Stimulated activated CD8-positive, alpha-beta memory T cell treated with anti-CD3 and anti-CD28 coated beads, Interleukin-15, amount 100 ng/mL, for 1 hour (primary cell): ENCODE measurements at places on chromosomes 1 and 21.

GRCh38 chr21:27060190-27060589 is 93.3 kb upstream of the ADAMTS5 start:
- no peak for DNase-seq

- no peak for DNase-seq
Measured at GRCh38 chr1:55882931-55883330, 667.8 kb upstream of the USP24 start.

DNA sequence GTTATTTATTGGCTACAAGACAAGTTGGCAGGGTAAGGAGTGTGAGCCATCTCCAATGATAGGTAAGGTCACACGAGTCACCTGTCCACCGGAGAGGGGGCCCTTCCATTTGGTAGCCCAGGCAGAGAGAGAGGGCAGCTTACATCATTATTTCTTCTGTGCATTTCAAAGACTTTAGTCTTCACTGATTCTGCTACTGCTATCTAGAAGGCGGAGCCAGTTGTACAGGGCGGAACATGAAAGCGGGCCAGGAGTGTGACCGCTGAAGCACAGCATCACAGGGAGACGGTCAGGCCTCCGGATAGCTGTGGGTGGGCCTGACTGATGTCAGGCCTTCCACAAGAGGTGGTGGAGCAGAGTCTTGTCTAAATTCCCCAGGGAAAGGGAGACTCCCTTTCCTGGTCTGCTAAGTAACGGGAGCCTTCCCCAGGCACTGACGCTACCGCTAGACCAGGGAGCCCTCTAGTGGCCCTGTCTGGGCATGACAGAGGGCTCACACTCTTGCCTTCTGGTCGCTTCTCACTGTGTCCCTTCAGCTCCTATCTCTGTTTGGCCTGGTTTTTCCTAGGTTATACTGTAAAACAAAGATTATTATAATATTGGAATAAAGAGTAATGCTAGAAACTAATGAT is 36.7 kb downstream of the ZNF695 start:
- DNase-seq, result peak; percentile 2

DNA sequence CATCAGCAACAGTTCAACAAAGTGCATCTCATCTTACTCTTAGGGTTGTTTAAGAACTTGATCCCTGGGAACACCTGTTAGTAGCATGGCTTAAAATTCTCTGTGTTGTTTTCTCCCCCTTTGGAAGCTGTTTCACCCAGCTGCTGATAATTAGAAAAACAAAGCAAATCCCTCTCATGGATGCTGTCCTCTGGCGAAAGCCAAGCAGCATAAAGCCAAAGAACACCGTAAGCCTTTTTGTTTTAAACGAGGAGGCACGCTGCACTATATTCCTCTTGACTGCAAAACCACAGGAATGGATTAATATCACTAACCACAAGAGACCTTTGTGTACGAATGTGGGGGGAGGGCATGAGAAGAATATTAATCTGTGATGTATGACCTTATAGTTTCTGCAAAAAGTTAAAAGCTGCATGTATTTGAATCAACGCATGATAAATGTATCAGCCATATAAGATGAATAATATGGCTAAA is 923.2 kb downstream of the LTN1 start:
- DNase-seq, result no peak

GRCh38 chr1:209427811-209428210 is 155.7 kb upstream of the CAMK1G start:
- no peak for DNase-seq

DNA sequence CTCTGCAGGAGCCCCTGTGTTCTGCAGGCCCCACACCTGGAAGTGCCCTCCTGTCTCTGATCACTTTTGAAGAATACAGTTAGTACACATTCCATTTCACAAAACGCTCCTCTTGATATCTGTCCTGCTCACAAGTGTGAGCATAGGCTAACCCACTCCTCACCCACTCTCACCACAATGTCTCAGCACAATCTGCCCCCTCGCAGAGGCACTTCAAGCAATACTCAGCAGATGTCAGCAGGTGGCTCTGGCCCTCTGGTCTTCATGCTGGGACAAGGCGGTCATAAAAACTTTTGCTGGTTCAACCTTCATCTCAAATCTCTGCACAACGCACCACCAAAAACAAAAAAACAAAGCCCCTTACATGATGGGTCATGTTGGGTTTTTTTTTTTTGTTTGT is 671.2 kb downstream of the MATN1 start:
- DNase-seq, result no peak

DNA sequence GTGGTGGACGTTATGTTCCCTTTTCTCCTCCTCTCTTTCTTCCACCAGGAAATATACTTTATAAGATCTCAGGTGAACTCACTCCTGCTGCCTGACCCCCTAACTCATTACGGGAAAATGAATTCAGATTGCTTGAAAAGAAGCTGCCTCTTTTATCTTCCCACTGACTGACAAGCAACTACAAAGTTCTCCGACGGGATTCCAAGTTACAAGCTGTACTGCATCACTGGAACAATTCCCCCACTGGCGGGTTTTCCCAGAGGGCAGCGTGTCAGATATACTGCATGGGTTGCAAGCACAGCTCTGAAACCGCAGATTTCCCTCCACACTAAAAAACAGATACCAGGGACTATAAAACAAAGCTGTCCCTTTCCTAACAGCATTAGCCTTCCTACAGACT is 390.6 kb downstream of the KCTD3 start:
- no peak for DNase-seq

DNA sequence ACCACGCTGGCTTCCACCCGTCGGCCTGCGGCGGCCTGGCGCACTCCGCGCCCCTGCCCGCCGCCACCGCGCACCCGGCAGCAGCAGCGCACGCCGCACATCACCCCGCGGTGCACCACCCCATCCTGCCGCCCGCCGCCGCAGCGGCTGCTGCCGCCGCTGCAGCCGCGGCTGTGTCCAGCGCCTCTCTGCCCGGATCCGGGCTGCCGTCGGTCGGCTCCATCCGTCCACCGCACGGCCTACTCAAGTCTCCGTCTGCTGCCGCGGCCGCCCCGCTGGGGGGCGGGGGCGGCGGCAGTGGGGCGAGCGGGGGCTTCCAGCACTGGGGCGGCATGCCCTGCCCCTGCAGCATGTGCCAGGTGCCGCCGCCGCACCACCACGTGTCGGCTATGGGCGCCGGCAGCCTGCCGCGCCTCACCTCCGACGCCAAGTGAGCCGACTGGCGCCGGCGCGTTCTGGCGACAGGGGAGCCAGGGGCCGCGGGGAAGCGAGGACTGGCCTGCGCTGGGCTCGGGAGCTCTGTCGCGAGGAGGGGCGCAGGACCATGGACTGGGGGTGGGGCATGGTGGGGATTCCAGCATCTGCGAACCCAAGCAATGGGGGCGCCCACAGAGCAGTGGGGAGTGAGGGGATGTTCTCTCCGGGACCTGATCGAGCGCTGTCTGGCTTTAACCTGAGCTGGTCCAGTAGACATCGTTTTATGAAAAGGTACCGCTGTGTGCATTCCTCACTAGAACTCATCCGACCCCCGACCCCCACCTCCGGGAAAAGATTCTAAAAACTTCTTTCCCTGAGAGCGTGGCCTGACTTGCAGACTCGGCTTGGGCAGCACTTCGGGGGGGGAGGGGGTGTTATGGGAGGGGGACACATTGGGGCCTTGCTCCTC is 1.9 kb downstream of the OLIG2 start:
- DNase-seq, result no peak

GRCh38 chr1:6440198-6441126 is 15.9 kb downstream of the ESPN start:
- peak; percentile 34 for DNase-seq

GRCh38 chr1:206001476-206001888 is 1.7 kb downstream of the RAB7B start:
- DNase-seq, result no peak

GRCh38 chr1:203557390-203557789 is 63.4 kb downstream of the OPTC start:
- DNase-seq, result no peak

- DNase-seq, result no peak
Measured at GRCh38 chr1:113903501-113904292, 902 bp downstream of the AP4B1 start.

- DNase-seq, result no peak
Measured at GRCh38 chr21:30072496-30072895, 94.1 kb downstream of the CLDN17 start.

DNA sequence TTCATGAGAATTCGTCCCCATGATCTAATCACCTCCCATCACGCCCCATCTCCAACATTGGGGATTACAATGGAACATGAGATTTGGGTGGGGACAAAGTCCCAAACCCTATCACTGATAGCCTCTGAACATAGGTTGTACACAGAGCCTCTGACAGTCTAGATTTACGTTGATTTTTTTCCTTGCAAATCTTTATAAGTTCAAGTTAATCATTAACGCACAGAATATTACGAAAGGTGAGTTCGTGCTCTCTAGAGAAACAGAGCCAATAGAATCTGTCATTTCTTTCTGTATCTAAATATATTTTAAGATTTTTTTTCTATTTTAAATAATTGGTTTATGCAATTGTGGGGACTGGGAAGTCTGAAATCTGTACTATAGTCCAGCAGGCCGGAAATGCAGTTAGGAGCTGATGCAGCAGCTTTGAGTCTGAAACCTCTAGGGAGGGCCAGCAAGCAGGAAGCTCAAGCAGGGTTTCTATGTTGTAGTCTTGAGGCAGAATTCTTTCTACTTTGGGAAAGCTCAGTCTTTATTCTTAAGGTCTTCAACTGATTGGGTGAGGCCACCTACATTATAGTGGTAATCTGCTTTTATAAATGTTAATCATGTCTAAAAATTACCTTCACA is 61.0 kb downstream of the SELENOF start:
- DNase-seq, result no peak

DNA sequence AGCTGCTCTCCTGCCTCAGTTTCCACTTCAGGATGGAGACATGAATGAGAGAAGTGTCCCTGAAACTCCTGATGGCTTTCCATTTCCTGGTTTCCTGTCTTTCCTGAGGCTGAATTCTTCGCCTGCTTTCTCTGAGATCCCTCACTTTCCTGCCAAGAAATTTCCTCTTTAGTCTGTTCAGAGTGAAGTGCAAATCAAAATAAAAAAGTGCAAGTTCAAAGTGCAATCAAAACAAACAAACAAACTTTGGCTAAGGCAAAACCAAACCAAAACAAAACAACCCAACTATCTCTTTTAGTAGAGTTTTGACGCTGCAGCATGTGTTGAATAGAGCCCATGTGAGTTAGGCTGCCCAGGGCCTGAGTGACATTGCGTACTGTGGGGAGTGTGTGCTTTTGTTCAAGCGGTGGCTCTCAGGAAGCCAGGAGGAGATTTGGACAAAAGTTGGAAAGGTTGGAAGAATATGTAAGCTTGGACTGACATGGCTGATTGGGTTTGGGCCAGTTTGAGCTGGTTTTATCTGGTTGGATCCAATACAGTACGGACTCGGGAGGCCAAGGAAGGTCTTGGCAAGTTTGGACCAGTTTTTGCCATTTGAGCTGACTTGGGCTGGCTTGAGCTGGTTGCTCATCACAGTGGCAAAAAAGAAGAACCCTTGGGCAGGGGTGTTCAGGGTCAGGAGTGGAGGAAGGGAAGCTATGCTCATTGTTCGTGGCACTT is 61.1 kb upstream of the TINAGL1 start:
- no peak for DNase-seq

- DNase-seq, result no peak
Measured at GRCh38 chr1:55012661-55013060, 13.9 kb downstream of the BSND start.

DNA sequence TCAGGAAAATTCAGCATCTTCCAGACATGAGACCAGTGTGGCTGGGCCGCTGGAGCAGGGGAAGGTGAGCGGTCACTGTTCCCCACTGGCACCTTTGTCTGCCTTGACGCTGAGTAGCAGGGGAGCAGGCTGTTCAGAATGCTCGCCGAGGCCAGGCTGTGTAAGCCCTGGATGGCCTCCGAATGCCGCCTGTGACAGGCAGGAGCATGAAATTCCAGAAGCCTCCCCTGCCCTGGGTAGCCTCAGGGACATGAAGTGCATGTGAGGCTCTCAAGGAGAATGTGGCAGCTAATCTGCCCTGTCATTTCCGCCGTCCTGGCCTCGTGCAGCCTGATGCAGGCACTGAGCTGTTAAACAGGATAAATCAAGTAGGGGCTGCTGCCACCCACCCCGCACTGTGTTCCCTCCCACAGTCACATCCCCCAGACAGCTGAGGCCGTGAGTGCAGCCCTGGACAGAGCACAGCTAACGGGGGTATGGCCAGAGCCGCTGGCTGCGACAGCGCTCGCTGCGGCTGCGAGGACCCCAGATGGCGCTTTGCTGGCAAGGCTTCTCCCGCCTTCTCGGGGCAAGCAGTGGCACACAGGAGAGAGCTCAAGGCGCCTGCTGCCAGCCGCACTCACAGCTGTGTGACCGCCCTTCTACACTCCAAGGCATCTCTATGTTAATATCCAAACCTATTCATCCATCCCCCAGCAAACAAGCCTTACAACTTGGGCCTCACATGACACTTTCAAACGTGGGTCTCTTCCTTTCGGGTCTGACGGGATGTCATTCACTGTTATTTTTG is 105.0 kb upstream of the COL6A1 start:
- DNase-seq, result no peak

DNA sequence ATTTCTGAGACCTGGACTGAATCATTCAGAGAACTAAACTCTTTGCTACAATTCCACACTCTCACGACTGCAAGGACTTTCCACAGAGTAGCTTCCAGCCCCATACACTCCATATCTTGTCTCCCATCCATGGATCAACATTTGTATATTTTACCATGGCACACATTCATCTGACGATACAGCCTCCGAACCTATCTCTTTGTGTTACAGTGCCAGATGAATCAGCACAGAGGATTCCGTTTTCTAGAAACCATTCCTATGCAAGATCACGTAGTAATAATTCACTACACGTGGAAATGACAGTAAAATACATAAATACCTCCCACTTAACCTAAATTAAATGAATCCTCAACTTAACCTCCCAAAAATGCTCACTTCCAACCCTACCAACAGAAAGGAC is 110.0 kb upstream of the PRDX6 start:
- DNase-seq, result no peak

DNA sequence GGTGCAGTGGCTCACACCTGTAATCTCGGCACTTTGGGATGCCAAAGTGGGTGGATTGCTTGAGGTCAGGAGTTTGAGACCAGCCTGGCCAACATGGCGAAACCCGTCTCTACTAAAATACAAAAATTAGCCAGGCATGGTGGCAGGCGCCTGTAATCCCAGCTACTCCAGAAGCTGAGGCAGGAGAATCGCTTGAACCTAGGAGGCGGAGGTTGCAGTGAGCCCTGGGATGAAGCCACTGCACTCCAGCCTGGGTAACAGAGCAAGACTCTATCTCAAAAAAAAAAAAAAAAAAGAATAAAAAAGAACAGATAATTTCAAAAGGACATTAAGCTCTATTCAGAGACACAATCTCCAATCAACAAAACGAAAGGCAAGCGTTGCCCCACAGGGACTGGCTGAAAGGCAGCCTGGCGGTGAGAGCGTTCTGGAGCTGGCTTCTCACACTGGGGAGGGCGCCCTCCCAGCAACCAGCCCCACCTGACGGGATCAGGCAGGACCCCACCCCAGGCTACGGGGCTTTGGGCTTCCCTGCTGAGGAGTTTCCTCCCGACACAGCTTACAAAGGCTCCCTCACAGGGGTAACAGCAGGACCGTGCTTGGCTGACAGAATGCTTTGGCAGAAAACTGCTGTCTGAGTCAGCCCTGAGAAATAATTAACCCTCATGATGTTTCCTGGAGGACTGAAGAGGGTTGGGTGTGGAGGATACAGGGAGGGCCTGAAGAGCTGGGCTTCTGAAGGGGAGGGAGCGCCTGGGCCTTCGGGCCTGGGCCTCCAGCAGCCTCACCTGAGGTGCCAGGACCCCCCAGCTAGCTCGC is 31.1 kb upstream of the SRP9 start:
- no peak for DNase-seq
